ENCODE measurements at places on chromosomes 4 and X.

DNA sequence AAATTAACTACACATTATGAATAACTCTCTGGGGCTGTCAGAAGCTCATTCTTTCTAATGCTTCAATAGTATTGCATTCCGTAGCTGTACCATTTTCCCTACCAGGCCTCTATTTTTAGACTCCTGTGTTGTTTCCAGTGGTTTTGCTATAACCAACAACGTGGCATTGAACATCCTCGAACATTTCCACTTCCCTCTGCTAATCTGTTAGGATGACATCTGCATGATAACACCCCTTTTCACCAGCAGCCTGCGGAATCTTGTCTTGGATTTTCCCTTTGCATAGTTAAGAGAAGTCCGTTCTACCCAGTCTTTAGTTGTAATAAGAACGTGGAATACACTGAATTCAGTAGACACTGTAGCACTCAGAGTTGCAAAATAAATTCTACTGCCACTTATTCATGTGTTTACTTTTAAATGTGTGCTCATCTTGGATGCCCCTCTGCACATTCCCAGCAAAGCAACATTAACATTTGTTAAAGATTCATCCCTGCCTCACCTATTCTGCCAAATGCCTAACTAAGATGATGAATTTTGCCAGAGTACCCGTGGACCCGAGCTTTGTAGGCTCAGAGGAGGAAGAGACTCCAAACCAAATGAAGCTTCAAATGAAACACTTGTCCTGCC lies 55.6 kb downstream of the SEL1L3 start:
- no peak for DNase-seq

DNA sequence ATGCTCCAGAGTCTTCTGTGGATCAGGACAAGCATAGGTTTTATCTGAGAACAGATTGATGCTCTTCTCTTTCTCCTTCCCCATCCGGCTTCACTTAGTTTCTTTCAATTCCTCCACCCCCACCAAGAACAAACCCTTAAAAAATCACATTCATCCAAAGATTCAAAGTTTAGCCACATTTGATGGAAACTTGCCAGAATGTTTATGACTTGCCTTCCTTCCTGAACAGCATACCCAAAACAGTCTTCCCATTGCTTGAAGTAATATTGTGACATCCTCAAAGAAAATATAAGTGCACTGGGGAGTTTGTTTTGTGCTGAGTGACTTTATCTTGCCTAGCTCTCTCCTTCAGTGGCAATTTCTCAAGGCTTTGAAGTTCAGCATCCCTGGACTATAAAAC lies 83.0 kb downstream of the MAGEB17 start:
- no peak for DNase-seq

- peak; percentile 2 for DNase-seq
These were observed 24.8 kb downstream of the KLHL15 start for GRCh38 chrX:24002167-24002566.

DNA sequence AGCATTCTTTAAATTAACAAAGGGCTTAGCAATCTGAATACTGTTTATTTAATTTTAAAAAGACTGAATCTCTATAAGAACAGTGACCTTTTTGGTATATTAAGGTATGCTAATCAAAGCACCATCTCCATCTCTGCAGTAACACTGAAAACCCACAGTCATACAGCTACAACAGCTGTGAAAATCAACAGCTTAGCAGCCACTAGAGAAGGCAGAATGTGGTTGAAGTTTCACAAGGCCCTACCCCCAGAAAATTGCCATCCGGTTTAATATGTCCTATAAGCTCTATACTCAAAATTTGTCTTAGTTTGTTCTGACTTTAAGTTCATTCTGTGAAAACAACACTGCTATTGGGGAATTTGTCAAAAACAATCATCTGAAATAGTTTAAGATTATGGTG lies 128.7 kb downstream of the OPHN1 start:
- no peak for DNase-seq

DNA sequence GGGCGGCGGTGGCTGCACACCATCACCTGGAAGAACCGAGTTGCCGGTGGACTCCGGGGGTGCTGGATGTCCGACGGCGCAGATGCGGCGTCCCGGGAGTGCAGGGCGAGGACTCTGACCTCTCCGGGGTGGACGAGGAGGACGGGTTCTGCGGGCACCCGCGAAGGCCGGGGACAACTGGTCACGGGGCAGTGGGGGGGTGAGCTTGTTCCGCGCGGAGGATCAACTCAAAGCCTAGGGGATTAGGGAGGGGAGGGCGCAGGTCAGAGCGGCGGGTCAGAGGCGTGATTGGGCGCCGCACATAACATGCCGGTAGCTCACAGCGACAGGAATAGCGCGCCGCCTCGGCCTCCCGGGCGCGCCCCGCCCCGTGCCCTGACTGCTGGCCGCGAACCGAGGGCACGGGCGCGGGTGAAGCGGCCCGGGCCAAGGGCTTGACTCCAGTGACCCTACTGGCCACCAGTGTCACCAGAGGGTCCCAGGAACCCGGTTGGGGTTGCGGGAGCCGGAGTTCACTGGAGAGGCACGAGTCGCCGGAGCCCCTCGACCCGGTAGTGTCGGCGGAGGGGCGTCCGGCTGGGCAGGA lies at the start of gene KLHL34:
KLHL34 (minus strand) TSS at position 179 of the 586 bp plus-strand sequence. CDS start 542 bp downstream, outside the sequence.
- no peak for DNase-seq

DNA sequence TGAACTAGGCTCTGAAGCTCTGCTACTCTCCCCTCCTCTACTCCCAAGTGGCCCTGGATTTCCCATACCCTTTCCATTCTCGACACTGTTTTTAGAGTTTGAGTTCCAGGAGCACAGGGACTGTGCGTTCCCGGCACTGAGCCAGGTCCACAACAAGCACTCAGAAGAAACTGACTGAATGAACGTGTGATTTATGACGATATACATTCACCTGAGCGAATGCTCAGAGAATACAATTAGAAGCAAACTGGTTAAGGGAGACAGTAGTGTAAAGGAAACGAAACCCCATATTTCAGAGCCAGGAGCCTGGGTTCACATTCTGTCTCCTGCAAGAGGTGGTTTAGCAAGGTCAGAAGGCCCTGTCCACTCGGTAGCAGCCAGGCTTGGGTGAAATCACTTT lies 1.4 kb upstream of the KIAA0232 start:
- no peak for DNase-seq

GRCh38 chr4:1883583-1883982 lies 12.4 kb downstream of the NSD2 start:
- DNase-seq: no peak

DNA sequence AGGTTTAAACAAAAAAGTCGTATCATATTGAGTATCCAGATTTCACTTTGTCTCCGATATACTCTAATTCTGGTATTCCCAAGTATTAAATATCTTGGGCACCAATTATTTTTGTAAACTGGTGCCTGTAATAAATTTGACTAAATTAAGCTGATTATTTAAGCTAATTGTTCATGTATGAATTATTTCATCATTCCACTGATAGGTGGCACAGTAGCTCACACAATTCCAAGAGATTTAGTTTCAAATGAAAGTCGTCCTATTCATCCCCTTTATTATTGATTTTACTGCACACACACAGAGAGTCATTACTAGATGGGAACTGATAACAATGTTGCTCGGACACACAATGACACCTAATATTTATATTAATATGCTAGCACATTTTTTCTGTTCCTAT lies 432.4 kb downstream of the DMD start:
- no peak for DNase-seq

DNA sequence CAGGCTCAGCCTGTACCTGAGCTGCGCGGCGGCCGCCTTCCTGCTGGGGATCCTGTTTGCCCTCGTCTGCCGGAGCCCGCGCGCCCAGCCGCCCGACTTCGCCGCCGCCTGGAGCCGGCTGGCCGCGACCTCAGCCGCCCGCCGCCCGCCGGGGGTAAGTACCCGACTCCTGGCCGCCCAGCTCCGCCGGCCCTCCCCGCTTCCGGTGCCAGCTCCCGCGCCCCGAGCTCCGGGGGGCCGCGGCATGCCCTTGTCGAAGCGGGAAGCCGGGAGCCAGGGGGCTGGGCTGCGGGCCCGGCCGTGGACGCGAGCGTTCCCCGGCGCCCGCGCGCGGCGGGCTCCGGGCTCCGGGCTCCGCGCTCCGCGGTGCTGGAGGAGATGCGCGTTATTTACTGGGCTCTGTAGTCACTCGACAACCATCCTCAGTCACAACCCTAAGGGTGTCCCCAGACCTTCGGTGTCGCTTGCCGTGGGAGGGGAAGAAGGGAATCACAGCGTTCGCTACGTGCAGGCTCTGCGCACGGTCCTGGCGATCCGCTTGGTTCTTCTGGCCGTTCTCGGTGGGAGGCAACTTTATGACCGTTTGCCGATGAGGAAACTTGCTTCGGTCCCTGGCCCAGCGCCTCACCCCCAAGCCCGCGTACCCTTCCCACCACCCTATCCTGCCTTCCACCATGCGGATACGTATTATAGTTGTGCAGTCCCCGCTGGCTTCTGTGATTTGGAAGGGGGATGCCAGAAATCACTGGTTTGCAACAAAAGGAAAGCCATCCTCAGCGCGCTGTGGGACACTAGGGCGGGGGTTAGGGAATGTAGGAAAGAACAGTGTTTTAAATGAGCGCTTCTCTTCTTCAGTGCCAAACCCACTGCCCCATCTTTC lies 944 bp downstream of the SNX25 start:
- no peak for DNase-seq

GRCh38 chrX:131058136-131058868 lies at the start of gene ARHGAP36:
TSS of gene ARHGAP36 (plus strand) at chrX:131058346. CDS start at chrX:131081666, 23,320 bp downstream.
- DNase-seq: no peak
